ENCODE measurements at places on chromosomes 1 and 21.

- peak; percentile 52 for DNase-seq
These were observed 34.8 kb upstream of the RNF187 start for GRCh38 chr1:228452194-228453021.

GRCh38 chr1:66402194-66402593 lies 131.8 kb upstream of the SGIP1 start:
- no peak for DNase-seq

DNA sequence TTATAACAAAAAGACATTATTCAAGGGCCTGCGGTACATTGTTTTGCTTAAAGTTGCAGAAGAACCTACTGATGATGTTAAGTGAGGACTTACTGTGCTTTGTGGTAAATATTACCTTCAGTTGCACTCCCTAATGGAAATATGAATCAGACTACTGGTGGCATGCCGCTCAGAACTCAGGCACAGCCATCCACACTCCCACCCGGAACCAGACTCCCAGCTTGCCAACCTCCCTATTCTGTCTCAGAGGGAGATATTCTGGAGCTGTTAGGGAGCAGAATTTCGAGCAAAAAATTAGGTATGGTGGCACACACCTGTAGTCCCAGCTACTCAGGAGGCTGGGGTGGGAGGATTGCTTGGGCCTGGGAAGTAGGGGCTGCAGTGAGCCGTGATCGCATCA lies 13.1 kb downstream of the PGBD5 start:
- DNase-seq = no peak

DNA sequence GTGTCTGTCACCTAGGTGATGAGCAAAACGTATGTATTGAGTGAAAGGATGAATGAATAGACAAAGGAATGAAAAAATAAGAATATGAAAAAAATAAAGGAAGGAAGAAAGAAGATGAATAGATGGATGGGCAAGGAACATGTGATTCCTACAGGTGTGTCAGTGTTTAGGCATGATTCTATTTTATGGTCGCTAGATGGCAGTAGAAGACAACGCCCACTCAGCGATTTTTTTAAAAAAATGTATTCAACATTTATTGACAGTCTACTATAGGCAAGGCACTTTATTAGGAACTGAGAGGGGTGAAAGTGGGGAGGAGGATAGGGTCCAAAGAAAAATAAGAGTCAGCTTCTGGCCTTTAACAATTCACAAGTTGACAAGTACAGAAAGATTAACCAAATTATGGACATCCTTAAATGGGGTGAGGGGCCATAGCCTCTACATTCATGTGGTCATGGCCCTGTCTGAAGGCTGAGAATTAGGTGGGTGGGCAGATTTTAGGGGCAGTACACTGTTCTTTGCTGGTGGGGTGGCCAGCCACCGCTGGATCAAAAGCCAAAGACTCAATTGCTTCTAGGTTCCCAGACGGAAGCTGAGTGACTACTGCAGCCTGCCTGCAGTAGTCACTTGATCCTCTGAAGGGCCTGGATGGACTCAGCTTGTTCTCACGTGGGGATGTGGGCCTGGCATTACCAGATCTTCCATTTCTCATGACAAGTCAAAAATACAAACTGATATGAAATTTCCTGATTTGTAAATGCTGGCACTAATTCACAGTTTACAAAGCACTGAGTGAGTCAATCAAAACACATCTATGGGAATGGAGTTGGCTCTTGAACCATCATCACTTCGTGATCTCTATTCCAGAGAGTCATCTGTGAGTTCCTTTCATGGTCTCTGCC lies 83.9 kb downstream of the FASLG start:
- DNase-seq = peak; percentile 68

GRCh38 chr1:19730232-19730631 lies 65.6 kb downstream of the HTR6 start:
- DNase-seq = no peak

GRCh38 chr1:24925082-24925779 lies 4.8 kb downstream of the RUNX3 start:
- DNase-seq = no peak

GRCh38 chr1:244199902-244200301 lies 148.8 kb downstream of the ZBTB18 start:
- DNase-seq = no peak

- DNase-seq = no peak
These were observed 207.7 kb downstream of the BARHL2 start for GRCh38 chr1:90509225-90510048.

DNA sequence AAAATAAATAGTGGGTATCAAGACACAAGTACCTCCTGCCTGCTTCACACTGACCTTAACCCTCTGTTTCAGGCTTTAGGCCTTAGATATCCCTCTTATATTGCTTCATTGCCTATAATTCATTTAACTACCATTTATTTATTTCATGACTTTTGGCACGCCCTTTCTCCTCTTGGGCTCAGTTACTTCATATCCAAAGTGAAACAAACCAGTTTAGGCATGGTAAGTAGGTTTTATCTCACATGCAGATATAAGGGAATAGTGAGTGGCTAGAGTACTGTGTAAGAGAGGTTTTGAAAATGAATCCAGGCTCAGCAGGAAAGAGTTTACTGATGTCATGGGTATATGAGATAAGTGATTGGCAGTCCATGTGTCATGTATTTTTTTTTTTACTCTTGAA lies 69.8 kb upstream of the BEND5 start:
- no peak for DNase-seq

- no peak for DNase-seq
These were observed 96.1 kb downstream of the LACTBL1 start for GRCh38 chr1:22876359-22877111.
